ENCODE measurements at places on chromosomes 5 and 9.

DNA sequence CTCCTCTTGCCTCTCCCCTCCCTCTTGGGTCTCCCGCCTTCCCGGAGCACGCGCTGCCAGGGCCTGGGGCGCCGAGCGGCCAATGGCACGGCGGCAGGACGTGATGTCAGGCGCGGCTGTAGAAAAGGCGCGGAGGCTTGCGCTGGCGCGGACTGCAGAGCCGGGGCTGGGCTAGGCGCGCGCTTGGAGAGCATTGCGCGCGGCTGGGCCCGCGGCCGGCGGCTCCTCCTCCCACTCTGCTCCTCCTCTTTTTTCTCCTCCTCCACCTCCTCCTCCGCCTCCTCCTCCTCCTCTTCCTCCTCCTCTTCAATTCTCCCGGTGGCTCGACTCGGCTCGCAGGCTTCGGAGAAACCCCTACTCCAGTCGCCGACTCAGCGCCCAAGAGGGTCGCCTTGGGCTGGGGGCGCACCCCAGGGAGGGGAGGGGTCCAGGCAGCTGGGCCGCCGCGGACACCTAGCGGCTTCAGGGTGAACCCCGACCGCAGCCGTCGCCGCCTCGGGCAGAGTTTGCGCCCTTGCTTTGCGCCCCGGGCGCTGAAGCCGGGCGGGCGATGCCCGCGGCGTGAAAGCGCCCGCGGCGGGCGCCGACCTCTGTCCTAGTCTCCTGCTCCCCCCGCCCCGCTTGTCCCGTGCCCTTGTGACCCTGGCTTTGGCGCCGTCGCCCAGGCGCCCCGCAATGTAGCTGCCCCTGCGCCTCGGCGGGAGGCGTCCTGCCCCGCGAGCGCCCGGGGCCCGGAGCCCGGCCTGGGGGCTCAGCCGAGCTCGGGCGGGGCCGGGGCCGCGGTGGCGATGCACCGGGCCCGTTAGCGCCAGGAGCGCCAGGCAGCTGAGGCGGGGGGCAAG lies at the start of gene LHX2:
Gene LHX2, plus strand, starts transcription at position 309 of the 842 bp plus-strand sequence. CDS start 581 bp downstream, outside the sequence.
- DNase-seq: no peak

DNA sequence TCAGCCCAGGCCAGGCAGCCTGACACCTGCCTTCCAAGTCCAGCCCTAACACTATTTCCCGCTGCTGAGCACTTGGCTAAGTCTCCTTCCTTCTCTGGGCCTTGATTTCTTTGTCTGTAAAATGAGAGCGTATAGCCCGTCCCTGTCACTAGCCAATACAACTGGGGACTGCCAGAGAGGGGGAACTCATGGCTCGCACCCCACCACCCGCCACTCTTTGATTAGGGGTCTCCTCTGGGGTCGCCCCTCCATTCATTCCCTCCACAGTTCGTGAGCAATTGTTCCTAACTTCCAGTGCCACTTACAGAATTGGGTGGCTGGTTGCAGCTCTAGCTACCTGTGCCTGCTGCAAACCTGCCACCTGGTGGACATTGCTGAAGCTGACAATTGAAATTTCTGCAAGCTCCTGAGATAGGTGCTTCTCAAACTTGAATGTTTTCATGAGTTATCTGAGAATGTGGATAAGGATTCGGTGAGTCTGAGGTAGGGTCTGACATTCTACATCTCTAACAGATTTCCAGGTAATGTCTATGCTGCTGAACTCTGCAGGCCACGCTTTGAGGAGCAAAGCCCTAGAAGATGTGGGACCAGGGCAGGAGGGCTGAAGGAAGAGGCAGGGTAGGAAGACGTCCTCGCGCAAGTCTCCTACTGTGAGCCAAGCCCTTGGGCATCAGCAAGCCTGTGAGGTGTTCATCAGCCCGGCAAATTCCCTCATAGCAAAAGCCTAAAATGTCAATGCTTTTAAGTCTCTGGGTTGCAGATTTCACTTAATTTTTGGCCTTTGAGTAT lies 13.3 kb upstream of the RECK start:
- DNase-seq: no peak

DNA sequence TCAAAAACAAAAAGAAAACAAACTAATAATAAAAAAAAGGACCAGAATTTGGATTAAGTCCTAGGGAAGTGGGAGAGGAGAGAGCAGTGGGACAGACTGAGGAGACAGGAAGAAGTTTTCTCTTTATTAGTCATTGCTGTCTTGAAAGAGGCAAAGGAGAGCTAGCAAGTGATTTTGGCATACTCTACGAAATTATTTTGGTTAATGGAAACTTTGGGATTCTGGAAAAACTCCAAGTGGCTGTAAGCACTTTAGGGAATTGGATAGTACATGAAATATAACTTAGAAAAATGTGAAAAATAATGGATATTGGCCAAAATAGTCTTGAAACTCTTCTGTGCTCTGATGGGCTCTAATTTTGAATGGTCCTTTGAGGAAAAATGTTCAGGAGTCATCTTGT lies 1641.8 kb upstream of the WWC1 start:
- no peak for DNase-seq

DNA sequence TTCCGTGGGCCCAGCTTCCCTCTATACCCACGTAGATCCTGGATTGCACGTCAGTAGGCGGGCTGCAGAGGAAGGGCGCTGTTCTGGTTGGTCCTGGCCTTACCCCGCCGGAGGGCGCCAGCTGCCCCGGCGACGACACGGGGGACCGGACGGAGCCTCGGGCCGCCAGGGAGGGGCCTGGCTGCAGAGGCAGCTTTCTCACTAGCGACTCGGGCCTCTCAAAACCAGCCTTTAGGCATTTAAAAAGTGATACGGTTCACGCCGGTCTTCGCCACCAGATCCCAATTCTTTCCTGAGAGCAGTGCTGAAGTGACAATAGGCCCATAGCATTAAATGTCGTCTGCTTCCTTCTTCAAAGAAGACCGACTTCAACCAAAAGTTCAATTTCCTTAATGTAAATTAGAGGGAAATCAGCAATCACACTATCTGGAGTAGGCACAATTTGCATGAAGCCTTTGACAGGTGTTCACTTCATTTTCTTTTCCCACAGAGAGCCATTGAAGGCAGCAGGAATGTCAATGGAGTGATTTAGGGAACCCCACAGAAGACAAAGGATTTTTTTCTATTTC lies 17.6 kb upstream of the UBE2D2 start:
- no peak for DNase-seq

DNA sequence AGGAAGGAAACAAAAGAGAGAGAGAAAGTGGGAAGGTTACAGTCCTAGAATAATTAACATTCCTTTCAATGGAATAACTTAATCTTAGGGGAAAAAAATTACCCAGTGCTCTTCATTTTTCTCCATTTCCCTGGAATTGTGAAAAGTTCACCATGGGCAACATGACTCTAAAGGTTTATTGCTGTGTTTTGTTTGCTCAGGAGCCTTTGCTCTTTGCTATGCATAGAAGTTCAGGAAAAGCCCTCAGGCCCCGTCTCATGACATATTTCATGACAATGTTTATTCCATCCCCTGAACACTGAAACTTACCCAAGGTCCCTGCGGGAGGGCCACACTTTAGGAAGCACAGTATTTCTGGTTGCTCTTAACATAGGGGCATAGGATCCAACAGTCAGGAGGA lies 9.8 kb upstream of the CTSL start:
- no peak for DNase-seq

- no peak for DNase-seq
Measured at GRCh38 chr9:2355697-2355983, 265.9 kb upstream of the VLDLR start.

- no peak for DNase-seq
Measured at GRCh38 chr5:132840313-132840712, 9.9 kb upstream of the SHROOM1 start.

- no peak for DNase-seq
Measured at GRCh38 chr9:85738509-85738908, 3.2 kb downstream of the AGTPBP1 start.

- DNase-seq: no peak
Measured at GRCh38 chr5:75510836-75511434, 494 bp downstream of the CERT1 start.

DNA sequence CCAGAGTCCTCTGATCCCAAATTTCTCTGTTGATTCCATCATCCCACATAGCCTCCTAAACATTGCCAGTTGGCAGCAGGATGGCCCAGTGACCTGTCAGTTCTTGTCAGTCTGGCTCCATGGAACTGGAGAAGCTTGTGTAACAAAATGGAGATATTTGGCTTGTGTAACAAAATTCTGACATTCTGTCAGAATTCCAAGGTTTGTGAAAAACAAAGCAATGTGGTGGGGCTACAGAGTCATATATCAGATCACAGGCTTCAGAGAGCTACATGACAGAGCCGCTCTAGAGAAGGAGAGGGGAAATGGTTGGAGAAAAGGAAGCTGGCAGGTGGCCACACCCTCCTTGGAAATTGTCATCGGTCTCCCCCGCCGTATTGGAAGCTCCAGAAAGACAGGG lies 75.4 kb upstream of the MAN2A1 start:
- no peak for DNase-seq

GRCh38 chr5:89946916-89947315 lies 462.6 kb downstream of the CETN3 start:
- no peak for DNase-seq

GRCh38 chr9:98057138-98057799 lies 737 bp downstream of the NANS start:
- no peak for DNase-seq

- DNase-seq: no peak
Measured at GRCh38 chr5:43646992-43647391, 44.0 kb downstream of the NNT start.

DNA sequence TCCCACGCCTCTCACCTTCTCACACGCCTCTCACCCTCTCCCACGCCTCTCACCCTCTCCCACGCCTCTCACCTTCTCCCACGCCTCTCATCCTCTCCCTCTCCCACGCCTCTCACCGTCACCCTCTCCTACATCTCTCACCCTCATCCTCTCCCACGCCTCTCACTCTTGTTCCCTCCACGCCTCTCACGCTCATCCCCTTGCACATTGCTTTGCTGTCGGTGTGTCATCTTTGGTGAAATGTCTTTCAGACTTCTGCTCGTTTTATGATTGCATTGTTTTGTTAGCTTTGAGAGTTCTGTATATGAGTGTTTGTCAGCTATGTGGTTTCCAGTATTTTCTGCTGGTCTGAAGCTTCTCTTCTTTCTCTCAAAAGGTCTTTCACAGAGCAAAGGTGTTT lies 102.7 kb downstream of the EHMT1 start:
- DNase-seq: no peak

DNA sequence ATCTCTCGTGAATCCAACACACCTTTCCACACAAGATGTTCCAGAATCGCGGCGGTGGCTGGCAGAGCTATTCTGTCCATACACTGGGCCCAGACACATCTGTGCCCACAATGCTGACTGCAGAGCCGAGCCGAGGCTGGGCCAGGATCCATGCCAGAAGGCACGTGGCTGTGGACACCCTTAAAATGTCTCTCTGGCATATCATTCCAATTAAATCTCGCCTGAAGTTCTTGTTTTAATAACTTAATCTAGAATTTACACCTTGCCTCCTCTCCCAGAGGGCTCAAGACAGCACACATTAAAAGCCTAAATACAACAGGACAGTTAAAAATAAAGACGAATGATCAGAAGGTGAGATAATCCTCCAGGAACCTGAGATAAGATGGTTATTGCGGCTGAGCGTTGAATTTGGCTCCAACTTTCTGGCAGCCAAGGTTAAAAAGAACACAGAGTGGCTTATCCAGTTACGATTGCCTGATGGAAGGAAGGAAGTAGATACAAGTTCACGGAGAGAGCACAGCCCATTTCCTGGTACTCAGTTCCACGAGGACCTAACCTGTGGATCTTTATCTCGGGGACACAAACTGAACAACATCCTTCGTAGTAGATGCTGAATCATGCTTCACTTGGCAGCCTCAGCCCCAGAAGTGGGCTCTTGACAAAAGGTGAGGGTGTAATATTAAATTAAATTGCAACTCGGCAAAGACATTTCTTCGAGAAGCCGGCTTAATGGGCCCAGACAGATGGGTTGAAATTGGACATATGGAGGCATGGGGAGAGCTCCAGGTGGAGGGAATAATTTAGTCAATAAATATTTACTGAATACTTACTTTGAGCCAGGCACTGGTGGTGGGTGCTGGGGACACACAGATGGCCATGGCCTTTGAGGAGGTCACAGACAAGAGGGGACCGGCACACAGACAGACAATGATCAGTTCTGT lies 86.0 kb upstream of the TBC1D2 start:
- no peak for DNase-seq

GRCh38 chr5:79704553-79704952 lies 14.9 kb downstream of the CMYA5 start:
- DNase-seq: no peak

- DNase-seq: no peak
Measured at GRCh38 chr5:54073735-54074134, 236.6 kb downstream of the ARL15 start.

GRCh38 chr9:105052346-105052745 lies 124.4 kb upstream of the ABCA1 start:
- no peak for DNase-seq

GRCh38 chr9:135255841-135256580 lies 168.5 kb downstream of the OLFM1 start:
- DNase-seq: no peak

All from cortex of kidney (tissue), 1 donor.